Fibroblast of skin of right biceps (primary cell): ENCODE measurements at places on chromosomes 16 and 17.
A peak's percentile ranks its signal among the peaks of the same experiment; 100 is the strongest.

DNA sequence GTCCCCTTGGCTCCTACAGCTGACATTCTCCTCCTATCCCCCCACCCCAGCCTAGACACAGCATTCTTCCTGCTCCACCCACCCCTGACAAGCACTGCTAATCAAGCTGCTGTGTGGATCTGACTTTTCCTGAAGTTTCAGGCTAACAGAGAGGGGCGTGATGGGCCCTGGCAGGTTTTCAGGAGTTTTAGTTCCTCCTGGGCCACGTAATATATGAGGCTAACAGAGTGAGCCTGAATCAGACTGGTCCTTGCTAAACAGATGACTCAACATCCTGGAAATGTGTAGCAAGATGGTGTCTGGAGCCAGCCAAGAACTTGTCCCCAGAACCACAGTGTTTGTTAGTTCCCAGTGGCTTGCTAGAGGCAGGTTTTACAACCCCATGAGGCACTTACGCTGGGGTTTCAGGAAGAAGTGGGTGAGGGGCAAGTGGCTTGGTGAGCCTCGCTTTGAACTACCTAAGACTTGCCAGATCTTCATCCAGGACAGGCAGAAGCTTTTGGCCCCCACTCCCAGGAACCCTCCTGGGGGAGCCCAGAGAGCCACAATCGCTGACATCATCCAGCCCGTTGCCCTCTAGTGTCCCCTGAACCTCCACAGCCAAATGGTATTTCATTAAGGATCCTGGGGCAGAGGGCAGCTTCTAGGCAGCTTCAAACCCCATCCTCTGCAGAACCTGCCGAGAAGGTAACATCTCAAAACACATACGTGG is 15.9 kb downstream of the TMEM92 start:
- DNase-seq, result peak; percentile 99

GRCh38 chr17:78421534-78422266 is 43.3 kb downstream of the PGS1 start:
- peak; percentile 68 for DNase-seq

- no peak for DNase-seq
Observed at GRCh38 chr16:68068926-68069325, 16.2 kb upstream of the NFATC3 start.

DNA sequence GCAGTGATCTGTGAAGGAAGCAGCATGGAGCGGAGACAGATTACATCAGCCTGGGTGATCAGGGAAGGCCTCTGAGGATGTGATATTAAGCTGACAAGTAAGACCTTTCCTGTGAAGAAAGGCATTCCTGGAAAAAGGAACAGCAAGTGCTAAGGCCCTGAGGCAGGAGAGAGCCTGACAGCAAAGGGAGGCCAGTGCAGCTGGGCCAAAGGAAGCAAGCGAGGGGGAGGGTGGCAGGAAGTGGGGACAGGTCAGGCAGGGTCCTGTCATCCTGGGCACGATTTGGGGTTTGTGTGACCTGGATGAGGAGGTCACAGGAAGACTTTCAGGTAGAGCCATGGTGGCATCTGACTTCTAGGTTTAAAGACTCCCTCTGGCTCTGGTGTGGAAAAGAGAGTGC is 12.3 kb downstream of the CPNE2 start:
- DNase-seq, result no peak

DNA sequence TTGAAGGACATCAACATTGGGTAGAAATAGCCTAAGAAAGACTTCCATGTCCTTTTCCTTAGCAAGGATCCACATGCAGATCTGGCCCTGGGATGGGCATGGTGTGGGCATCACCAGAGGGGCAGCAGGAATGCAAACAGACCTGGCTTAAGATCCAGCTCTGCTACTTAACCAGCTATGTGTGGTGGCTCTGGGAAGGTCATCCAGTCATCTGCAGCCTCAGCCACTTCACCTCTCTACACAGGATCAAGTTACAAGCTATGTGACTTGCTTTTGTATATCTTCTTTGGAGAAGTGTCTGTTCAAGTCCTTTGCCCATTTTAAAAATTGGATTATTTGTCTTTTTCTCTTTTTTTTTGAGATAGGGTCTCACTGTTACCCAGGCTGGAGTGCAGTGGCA is 13.5 kb upstream of the ADORA2B start:
- no peak for DNase-seq

- DNase-seq, result peak; percentile 21
Observed at GRCh38 chr17:1829216-1829591, 498 bp downstream of the SMYD4 start.

DNA sequence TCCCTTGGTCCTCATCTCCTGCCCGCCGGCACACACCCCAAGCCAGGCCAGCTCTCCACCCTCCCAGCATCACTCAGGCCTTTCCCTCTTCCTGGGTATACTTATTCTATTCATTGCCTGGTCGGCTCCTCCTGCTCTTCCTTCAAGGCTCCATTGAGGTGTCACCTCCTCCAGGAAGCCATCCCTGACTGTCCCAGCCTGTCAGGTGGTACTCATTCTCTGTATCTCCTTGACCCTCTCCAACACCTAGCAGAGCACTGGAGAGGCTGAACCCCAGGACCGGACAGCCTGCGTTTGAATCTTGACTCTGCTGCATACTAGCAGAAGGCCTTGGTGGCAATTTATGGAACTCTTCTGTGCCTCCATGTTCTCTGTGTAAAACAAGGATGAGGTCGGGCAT is 428 bp upstream of the TNFRSF13B start:
- no peak for DNase-seq
